ENCODE measurements at places on chromosomes 11 and 22.

- no peak for DNase-seq
Observed at GRCh38 chr11:16791191-16791961, 52.9 kb downstream of the C11orf58 start.

GRCh38 chr11:8333376-8333775 is 69.7 kb upstream of the LMO1 start:
- no peak for DNase-seq

- DNase-seq = no peak
Observed at GRCh38 chr11:10657308-10658271, 36.0 kb downstream of the IRAG1 start.

DNA sequence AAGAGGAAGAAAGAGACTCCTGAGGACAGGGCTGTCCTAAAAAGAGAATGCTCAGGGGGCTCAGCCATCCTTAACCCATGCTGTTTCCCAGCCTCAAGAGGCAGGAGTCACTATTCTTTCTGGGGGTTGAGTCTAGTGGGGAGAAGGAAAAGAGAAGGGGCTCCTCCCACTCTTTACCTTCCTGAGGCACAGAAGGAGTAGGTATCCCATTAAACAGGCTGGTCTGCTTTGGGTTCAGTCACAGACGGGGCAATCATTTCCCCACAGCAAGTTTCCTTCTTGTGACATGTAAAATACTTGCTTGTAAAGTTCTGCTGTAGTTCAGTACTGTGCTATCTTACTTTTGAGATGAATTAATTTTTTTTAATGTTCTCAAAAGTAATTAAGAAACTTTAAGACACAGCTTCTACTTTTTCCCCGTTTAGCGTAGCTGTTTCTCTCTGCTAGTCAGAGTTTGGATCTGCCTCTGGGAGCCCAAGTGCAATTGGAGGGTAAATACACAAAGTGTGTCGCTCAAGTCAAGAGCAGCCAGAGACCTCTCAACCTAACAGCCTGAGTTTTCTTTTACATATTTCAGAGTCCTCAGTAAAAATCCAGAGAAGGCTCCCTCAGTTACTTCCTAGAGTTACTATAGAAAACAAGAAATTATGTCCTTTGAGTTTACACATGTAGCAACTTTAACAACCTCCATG is 15.0 kb downstream of the OR8A1 start:
- DNase-seq = no peak

- DNase-seq = no peak
Observed at GRCh38 chr22:40572976-40573375, 63.5 kb downstream of the MRTFA start.

- DNase-seq = no peak
Observed at GRCh38 chr22:42078469-42079318, 806 bp upstream of the SMDT1 start.

DNA sequence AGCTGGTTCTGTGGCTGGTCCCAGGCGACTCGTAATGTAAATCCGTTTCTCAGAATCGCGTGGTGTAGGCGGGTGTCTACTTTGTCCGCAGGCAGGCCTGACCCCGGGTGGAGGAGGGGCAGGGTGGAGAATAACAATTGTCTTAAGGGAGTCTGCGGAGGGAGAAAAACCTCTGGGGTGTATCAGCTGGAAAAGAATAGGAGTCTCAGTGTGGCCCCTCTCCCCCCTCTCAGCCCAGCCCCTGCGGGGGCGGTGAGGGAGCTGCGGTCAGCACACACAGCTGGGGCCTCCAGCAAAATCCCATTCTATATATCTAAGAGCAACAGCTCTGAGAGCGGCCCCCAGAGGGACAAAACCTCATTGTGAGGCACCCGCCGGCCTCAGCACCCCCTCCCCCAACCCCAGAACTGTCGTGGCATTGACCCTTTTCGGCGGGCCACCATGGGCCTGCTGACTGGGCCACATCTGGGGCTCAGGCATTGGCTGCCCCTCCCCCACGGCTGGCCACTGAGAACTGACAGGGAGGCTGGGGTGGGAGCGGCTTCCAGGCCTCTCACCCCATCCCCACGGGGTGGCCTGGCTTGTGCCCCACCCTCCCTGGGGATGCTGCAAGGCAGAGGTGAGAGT is 2.7 kb upstream of the MYRF start:
- no peak for DNase-seq

DNA sequence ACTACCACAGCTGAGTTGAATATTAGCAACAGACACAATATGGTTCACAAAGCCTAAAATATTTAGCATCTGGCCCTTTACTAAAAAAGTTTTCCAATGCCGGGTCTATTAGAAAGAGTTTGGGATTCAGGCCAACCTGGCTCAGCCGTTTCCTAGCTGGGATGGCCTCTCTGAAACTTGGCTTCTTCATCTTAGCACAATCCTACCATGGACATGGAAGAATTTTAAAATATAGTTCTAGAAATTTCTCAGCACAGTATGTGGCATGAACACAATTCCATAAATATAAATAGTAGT is 103.8 kb downstream of the RRAS2 start:
- DNase-seq = no peak

- DNase-seq = no peak
Observed at GRCh38 chr11:8584082-8584481, 9.9 kb downstream of the STK33 start.

DNA sequence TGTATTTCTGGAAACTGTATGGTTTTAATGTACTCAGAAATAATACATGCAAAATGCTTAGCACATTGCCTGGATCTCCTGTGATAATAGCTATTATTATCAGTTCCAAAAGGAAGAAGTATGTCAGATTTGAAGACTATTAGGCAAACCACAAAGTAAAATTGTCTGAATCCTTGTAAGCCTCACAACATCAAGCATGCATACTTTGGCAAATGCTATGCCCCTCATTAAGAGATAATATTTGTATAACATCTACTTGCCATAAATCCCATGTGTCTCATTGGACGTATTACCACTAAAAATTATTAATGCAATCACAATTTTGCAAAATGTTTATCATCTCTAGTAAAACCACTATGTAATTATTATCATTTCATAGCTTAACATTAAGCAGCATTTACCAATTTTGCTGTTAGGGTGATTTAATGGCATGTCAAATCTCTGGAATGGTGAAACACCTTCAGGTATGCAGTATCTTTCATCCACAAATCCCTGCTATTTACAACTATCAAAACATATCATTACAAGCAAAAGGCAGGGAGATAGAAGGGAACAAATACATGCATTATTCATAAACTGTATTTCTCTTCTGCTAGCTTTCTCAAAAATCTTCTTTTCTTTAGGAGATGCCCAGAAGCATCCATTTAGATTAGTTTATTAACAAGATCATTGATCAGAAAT is 974.6 kb upstream of the RAG2 start:
- no peak for DNase-seq

DNA sequence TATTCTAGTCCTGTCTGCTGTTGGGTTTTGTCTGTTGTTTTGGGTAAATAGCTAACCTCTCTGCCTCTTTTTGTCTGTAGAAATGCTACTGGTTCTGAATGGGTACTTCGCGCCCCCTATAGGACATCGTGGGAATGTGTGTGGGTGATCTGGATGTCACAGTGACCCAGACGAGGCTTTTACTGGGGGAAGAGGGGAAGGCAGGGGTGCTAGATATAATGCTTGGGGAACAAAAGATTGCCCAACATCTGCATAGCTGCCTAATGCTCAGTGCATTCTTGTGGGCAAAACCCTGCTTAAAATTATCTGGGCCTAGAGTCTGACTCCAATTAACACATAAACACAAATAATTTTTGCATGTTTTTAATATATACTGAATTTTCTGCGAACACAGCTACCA is 57.7 kb downstream of the BMAL1 start:
- DNase-seq = peak; percentile 63

DNA sequence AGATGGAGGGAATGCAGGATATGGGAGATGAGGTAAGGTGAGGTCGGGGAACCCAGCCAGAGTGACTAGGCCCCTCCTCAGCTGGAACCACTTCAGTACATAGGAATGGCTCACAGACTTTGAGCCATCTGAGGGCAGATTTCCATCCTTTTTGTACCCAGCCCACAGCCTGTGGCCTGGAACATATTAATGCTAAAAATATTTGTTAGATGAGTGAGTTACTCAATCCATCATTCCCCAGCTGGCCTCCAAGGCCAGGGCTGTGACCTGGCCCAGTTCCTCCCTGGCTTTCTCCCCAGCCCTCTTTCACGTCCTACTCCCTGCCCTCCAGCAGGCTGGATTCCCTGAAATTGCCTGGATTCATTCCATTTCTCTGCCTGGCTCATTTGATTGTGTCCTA is 57.2 kb upstream of the PRDM11 start:
- DNase-seq = no peak

DNA sequence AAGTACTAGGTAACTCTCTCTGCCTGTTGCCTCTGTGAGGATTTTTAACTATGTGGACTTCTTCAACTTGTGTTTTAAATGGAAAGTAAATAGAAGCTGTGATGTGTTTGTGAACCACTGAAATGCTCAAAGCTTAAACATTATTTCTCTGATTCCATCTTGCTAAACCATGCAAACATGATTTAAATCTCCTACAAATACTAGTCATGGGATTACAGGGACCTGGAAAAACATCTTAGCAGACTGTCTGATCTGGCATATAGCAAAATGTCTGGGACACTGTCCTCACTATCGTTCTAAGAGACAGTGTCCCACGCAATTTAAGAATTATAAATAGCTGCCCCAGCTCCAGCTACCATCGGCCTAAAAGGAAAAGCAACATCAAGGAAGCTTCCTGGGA is 914.5 kb upstream of the FAT3 start:
- DNase-seq = no peak

- no peak for DNase-seq
Observed at GRCh38 chr22:36923131-36923788, 9.8 kb downstream of the CSF2RB start.

DNA sequence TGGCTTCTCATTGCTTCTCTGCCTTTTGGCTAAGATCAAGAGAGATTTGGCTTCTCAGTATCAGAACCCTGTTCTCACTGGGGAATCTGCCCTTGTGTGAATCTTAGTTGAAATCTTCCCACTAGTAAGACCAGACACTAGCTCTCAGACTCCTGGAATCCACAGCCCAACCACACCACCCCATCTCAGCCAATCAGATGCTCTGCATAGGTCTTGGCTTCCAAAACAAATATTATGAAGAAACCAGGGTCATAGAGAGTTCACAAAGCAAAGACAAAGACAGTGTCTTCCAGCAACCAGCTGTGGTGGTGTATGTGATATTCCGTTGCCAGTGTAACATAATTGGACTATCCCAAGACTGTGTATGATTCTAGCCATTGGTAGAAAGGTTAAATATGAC is 5.4 kb downstream of the OR8B12 start:
- DNase-seq = no peak

- DNase-seq = no peak
Observed at GRCh38 chr11:105208019-105208418, 68.5 kb upstream of the CARD18 start.
